ENCODE measurements at places on chromosomes 11 and 22.
A peak's percentile ranks its signal among the peaks of the same experiment; 100 is the strongest.

DNA sequence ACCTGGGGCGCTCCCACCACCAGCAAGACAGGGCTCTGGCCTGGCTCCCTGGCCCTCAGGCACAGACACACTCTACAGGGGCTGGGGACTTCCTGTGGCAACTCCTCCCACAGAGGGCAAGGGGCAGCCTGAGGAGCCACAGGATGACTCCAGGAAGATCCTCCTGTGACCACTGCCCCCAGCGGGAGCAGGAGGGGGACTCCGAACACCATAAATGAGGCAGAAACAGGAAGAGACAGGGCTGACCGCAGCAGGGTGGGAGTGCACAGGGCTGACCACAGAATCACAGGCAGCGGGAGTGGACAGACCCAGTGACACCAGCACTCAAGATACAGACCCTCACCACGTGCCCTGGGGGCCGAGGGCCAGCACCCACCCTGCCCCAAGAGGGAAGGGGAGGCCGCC, 10.8 kb downstream of the ARAP1 start:
- no peaks in the 10 kb centered on the region for H3K36me3 ChIP-seq
- peak overlapping the region; percentile 35 for H3K27ac ChIP-seq
- H3K4me3 ChIP-seq = no peak overlapping the region
- peaks cover 18% of the 10 kb centered on the region for H3K4me1 ChIP-seq
- no peaks in the 10 kb centered on the region for H3K27me3 ChIP-seq

GRCh38 chr11:1669546-1670218, 27.3 kb upstream of the KRTAP5-6 start:
- DNase-seq = no peak
- H3K27me3 ChIP-seq = 0 out of 2 replicates have a peak, but pooled peaks cover 2% of the 10 kb centered on the region
- H3K36me3 ChIP-seq = no peaks in the 10 kb centered on the region
- no peaks in the 10 kb centered on the region for H3K4me1 ChIP-seq
- no peak overlapping the region for H3K27ac ChIP-seq

DNA sequence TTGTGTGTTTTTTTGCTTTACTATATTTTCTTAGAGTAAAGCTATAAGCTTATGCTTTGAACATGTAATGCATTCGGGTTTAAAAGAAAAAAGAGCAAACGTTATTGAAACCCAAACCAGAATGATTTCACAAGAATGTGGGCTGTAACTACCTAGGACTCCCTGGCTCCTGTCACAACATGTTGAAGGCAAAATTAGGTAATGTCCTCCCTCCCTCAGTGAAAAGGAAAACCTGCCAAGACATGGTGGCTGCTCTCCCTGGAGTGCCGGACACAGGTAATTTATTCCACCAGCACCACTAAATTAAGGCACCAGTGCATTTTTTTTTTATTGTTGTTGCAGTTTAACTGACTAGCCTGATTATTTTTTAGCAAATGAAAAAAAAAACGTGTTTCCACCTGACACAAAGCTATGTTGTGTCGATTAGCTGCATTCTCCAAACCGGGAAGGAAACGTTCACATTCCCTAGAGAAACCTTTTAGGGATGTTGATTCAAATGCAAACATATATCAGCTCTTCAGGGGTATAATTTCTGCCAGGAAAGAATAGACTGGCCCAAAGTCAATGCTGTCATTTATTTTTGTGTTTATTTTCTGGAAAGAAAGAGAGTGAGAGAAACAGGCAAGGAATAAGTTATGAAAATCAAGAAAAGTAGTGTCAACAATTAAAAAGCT, 134.6 kb downstream of the CCDC34 start:
- H3K27ac ChIP-seq = peak overlapping the region; percentile 29
- H3K4me3 ChIP-seq = no peak overlapping the region
- DNase-seq = no peak
- H3K36me3 ChIP-seq = no peaks in the 10 kb centered on the region
- no peaks in the 10 kb centered on the region for H3K4me1 ChIP-seq
- H3K27me3 ChIP-seq = no peaks in the 10 kb centered on the region

DNA sequence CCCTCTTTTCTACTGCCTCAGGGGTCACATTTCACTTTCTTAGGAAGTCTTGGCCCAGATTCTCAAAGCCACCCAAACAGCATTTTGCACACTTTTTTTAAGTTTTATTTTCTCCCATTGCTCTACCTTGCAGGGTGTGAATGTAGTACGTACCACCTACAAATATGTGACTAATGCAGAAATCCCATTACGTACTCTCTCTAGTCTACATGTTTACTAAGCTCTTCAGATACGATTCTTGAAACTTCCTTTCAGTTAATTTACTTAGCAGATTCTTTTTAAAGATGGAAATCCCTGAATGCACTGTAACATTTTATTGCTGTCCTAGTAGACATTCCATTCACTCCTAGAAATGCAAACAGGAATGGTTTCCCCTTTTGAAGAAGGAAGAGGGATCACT, 61.3 kb downstream of the LRRC4C start:
- no peaks in the 10 kb centered on the region for H3K27me3 ChIP-seq
- H3K4me1 ChIP-seq = no peaks in the 10 kb centered on the region
- no peak for DNase-seq
- no peak overlapping the region for H3K27ac ChIP-seq

- DNase-seq = no peak
- no peaks in the 10 kb centered on the region for H3K4me1 ChIP-seq
- no peak overlapping the region for H3K4me3 ChIP-seq
- no peak overlapping the region for H3K27ac ChIP-seq
- no peaks in the 10 kb centered on the region for H3K27me3 ChIP-seq
Measured at GRCh38 chr11:110472858-110473257, 43.1 kb downstream of the FDX1 start.

DNA sequence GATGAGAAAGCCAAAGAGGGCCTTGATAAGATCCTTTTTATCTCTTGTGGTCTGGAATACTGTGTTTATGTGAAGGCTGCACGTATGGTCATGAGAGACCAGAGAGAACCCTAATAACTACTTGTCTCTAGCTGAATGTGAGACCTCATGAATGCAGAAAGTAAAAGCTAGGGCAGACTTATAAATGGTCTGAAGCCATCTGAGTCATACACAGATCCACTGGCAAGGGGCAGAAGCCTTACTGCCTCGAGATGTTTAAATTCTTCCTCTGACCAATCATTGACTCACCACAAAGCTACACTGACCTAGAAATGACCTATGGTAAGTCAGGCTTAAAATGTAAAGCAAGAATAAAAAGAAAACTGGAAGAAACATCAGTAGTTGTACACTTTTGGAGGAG, 22.7 kb upstream of the OR4B1 start:
- no peak for DNase-seq
- H3K4me1 ChIP-seq = no peaks in the 10 kb centered on the region
- H3K36me3 ChIP-seq = no peaks in the 10 kb centered on the region
- no peak overlapping the region for H3K27ac ChIP-seq
- no peak overlapping the region for H3K4me3 ChIP-seq

DNA sequence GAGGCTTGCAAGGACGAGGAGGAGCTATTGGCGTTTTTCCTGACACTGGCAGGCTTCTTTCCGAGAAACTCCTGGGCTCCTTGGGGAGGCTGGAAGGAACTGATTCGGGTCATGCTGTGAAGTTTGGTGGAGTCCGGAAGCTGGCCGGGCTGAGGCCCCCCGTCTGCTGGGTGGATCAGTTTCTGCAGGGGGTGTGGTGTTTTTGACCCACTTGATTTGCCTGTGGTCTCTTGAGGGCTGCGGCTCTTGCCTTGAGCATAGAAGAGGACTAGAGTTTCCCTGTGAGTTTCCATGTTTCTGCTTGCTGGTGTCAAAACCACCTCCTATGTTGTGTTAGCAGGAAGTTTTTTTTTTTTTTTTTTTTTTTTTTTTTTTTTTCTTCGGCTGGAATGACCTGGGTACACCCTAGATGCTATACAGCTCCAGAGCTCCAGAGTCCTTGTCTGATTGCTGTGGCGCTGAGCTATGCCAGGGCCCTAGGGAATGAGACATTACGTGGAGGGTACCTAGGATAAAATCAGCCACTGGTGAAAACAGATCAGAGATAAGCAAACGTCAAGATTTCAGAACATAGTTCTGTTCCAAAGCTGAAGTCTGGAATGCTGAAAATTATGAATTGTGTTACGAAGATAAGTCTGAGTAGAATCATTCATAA, 728 bp downstream of the TBC1D22A start:
- H3K27ac ChIP-seq = peak overlapping the region; percentile 94
- peaks cover 25% of the 10 kb centered on the region for H3K4me1 ChIP-seq
- no peaks in the 10 kb centered on the region for H3K27me3 ChIP-seq
- H3K4me3 ChIP-seq = peak overlapping the region; percentile 96
- H3K36me3 ChIP-seq = peaks cover 2% of the 10 kb centered on the region
- no peak for DNase-seq

DNA sequence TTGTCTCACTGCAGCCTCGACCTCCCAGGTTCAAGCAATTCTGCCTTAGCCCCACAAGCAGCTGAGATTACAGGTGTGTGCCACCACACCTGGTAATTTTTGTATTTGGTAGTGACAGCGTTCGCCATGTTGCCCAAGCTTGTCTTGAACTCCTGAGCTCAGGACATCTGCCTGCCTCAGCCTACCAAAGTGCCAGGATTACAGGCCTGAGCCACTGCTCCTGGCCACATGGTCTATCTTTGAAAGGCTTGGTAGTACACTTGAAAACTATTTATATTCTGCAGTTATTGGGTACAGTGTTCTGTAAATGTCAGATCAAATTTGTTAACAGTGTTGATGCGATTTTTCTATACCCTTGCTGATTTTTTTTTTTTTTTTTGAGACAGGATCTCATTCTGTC, 9.5 kb downstream of the CRYBA4 start:
- H3K27ac ChIP-seq = no peak overlapping the region
- no peak overlapping the region for H3K4me3 ChIP-seq
- DNase-seq = no peak

- H3K27me3 ChIP-seq = peaks cover 3% of the 10 kb centered on the region
- H3K36me3 ChIP-seq = no peaks in the 10 kb centered on the region
- DNase-seq = no peak
Measured at GRCh38 chr11:95135155-95135554, 45.5 kb downstream of the ENDOD1 start.

- H3K4me1 ChIP-seq = no peaks in the 10 kb centered on the region
- no peak overlapping the region for H3K4me3 ChIP-seq
- DNase-seq = no peak
- no peaks in the 10 kb centered on the region for H3K27me3 ChIP-seq
- no peak overlapping the region for H3K27ac ChIP-seq
Measured at GRCh38 chr11:21461701-21462100, 731.2 kb upstream of the ANO5 start.

DNA sequence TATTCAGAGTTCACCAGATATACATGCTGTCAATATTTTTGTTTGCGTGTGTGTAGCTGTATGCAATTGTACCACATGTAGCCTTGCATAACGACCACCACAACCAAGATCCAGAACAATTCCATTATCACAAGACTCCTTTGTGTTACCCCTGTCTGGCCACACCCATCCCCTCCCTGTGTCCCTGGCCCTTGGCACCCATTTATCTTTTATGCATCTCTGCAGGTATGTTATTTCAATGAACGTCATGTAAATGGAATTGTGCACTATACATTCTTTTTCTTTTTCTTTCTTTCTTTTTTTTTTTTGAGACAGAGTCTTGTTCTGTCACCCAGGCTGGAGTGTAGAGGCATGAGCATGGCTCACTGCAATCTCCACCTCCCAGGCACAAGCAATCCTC, 9.7 kb upstream of the PAFAH1B2 start:
- no peak for DNase-seq
- H3K36me3 ChIP-seq = no peaks in the 10 kb centered on the region
- H3K4me3 ChIP-seq = no peak overlapping the region
- no peaks in the 10 kb centered on the region for H3K27me3 ChIP-seq

- no peak overlapping the region for H3K4me3 ChIP-seq
- no peaks in the 10 kb centered on the region for H3K27me3 ChIP-seq
- DNase-seq = no peak
- no peaks in the 10 kb centered on the region for H3K4me1 ChIP-seq
- no peak overlapping the region for H3K27ac ChIP-seq
Measured at GRCh38 chr11:132343445-132344175, 973.2 kb downstream of the NTM start.

GRCh38 chr11:65436412-65437032, 13.9 kb downstream of the NEAT1 start:
- peaks cover 98% of the 10 kb centered on the region for H3K4me1 ChIP-seq
- H3K27me3 ChIP-seq = no peaks in the 10 kb centered on the region
- H3K27ac ChIP-seq = peak overlapping the region; percentile 78
- peak overlapping the region; percentile 15 for H3K4me3 ChIP-seq
- peaks cover 8% of the 10 kb centered on the region for H3K36me3 ChIP-seq

- no peaks in the 10 kb centered on the region for H3K36me3 ChIP-seq
- DNase-seq = no peak
- H3K27me3 ChIP-seq = peaks cover 29% of the 10 kb centered on the region
Measured at GRCh38 chr11:31806186-31806927, 4.8 kb downstream of the PAX6 start.

- H3K27me3 ChIP-seq = no peaks in the 10 kb centered on the region
- no peak overlapping the region for H3K4me3 ChIP-seq
- DNase-seq = no peak
- H3K27ac ChIP-seq = no peak overlapping the region
- H3K4me1 ChIP-seq = no peaks in the 10 kb centered on the region
- no peaks in the 10 kb centered on the region for H3K36me3 ChIP-seq
Measured at GRCh38 chr22:45336971-45337431, 27.3 kb downstream of the FAM118A start.
